ENCODE measurements at places on chromosomes 6 and 20. TPM values are rescaled to one million over a fixed set of nuclear protein-coding genes. Genes with fewer than 3 reads are reported as not detected.

The SIRPB2 gene
- polyA plus RNA-seq: 1.5 TPM

- DNase-seq: no peak
Measured at GRCh38 chr20:38970302-38970701, 8.2 kb downstream of the DHX35 start.

The BRPF3 gene
- polyA plus RNA-seq: 70.5 TPM

The NANP gene
- polyA plus RNA-seq: 4.4 TPM

Measured in testis (tissue), 5 donors.